HepG2 (cell line): ENCODE measurements at places on chromosomes 1 and 21. TPM values are rescaled to one million over a fixed set of nuclear protein-coding genes. Genes with fewer than 3 reads are reported as not detected.
A peak's percentile ranks its signal among the peaks of the same experiment; 100 is the strongest.

DNA sequence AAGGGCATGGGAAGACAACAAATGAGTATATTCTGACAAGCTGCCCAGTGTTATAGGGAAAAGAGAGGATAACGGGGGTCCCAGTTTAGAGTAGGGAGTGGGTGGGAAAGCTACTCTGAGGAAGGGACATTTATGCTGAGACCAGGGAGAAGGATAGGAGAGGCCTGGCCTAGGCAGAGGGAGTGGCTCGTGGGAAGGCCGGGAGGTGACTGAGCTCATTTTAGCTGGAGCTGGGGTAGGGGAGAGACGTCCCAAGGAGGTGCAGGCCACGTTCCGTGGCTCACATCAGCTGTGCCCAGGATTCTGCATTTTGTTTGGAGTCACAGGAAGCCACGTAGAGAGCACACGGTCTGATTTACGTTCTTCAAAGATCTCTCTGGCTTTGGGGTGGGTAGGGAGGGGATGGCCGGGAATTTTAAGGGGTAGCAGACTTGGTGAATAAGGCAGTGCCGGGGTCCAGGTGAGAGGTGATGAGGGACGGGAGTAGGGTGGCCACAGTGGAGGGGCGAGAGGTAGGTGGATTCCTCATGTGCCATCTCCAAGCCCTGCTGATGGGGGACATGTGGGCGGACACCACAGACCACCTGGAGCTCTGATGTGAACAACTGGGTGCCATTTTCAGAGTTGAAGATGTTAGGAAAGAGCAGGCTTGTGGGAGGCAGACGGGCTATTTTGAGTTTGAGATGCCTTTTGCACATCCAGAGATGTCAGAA lies 4.7 kb downstream of the TINAGL1 start:
- no peak overlapping the region for H3K4me3 ChIP-seq
- peaks cover 7% of the 10 kb centered on the region for H3K36me3 ChIP-seq
- H3K4me1 ChIP-seq = peaks cover 74% of the 10 kb centered on the region
- H3K27me3 ChIP-seq = no peaks in the 10 kb centered on the region; the same call in 2 of the 3 replicates

DNA sequence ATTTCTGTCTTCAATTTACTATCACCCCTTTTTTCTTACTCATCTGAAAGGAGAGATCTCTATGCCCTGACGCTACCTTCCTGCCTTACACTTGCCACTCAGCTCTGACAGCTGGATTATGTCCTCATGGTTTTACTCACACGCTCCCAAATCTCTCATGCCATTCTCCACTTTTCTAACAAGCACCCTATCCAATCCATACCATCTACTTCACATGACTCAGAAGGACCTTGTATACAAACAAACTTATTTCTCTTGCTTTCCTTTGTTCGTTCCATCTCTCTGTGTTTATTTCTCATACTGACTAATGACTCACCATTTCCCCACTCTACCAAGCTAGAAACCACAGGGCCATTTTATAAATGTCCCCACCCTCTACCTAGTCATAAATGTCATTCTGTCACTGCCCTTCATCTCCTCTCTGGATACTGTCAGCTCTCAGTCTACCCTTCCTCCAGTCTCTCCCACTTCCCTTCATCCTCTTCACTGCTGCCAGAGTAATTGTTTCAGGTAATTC lies 87.3 kb downstream of the USP24 start:
- no peak for DNase-seq
- peaks cover 22% of the 10 kb centered on the region for H3K36me3 ChIP-seq
- H3K4me1 ChIP-seq = peaks cover 16% of the 10 kb centered on the region
- no peaks in the 10 kb centered on the region for H3K27me3 ChIP-seq

DNA sequence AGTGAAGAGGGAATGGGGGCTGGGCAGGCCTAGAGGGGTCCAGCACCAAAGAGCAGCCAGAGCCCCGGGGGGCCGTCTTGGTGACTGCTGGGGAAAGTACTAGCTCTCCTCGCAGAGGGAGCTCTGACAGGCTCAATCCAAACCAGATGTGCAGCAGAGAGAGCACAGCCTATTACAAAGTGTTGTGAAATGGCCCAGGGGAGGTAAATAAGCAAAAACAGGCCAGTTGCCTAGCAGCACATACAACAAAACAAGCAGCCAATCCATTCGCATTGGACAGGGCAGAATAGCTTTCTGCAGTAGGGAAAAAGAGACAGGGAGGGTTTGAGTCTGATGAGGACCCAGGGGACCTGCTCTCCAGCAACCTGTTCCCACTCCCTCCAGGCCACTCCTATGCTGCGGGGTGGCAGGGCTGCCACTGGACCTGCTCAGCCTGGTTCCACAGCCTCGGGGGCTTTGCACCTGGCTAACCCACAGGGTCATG lies 239.6 kb upstream of the FGGY start:
- H3K4me3 ChIP-seq = no peak overlapping the region
- H3K27me3 ChIP-seq = peaks cover 5% of the 10 kb centered on the region
- peaks cover 33% of the 10 kb centered on the region for H3K4me1 ChIP-seq
- peak; percentile 64 for DNase-seq
- no peaks in the 10 kb centered on the region for H3K36me3 ChIP-seq

- H3K4me3 ChIP-seq = no peak overlapping the region
- peaks cover 13% of the 10 kb centered on the region; the same call in 2 of the 3 replicates for H3K27me3 ChIP-seq
- no peaks in the 10 kb centered on the region for H3K36me3 ChIP-seq
- no peak overlapping the region for H3K27ac ChIP-seq
Observed at GRCh38 chr1:36913016-36913415, 121.3 kb downstream of the GRIK3 start.

DNA sequence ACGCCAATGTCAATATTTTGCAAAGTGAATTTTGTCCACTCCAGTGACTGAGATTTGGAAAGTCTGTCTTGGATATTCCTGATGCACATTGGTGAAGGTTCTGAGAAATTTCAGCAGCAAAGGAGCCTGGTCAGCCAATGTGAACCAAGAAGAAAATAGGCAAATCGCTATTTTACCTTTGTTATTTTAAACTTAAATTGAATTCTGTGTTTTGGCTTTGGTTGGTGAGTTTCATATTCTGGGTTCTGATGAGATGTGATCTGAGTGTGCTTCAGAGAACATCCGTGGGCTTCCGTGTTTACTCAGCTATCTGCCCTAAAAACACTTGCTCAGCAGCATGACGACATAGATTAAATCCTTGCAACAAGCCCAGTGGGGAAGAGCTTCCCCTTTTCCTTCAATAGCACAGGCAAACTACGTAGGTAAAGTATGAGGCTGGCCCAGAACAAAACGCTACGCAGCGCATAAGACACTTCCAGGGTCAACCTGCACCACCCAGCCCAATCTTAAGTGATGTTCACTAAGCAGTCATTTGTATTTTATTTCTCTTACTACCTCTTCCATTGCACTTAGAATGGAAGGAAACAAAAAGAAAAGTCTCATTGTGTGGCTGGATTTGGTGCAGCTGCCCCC lies 176.4 kb upstream of the KAZN start:
- no peaks in the 10 kb centered on the region for H3K36me3 ChIP-seq
- DNase-seq = no peak

GRCh38 chr1:223557130-223557475 lies 108.4 kb downstream of the CAPN8 start:
- no peak overlapping the region for H3K27ac ChIP-seq
- no peaks in the 10 kb centered on the region for H3K36me3 ChIP-seq
- no peak for DNase-seq
- no peaks in the 10 kb centered on the region for H3K27me3 ChIP-seq
- H3K4me3 ChIP-seq = no peak overlapping the region
- no peaks in the 10 kb centered on the region for H3K4me1 ChIP-seq

- peaks cover 8% of the 10 kb centered on the region for H3K4me1 ChIP-seq
- no peaks in the 10 kb centered on the region for H3K36me3 ChIP-seq
- no peak overlapping the region for H3K4me3 ChIP-seq
- no peak overlapping the region for H3K27ac ChIP-seq
Observed at GRCh38 chr21:35568643-35569042, 491.7 kb downstream of the SETD4 start.

The F13B gene
- total RNA-seq = 1.9 and 2.7 TPM in 2 replicates

The FCRL5 gene
- total RNA-seq = not detected in 2 replicates
